Activated effector memory CD4-positive, alpha-beta T cell treated with Interleukin-2 at 50 U/mL for 16 hours (primary cell): ENCODE measurements at places on chromosomes 11 and 22.

DNA sequence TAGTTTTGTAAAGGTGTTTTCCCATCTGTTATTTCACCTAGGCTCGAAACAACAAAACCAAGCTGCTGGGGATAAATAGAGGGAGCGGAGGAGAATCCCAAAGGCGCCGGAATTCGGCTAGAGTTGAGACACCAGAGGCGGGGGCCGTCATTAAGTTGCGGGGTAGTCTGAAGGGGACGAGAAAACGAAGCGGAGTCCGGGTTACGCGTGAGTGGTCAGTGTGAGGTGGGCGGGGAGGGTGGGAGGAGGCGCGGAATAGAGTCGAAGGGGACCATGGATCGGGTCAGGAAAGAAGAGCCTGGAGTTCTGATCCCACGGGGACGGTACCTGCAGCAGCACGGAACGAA is 361 bp downstream of the SRPRA start:
- no peak for DNase-seq

DNA sequence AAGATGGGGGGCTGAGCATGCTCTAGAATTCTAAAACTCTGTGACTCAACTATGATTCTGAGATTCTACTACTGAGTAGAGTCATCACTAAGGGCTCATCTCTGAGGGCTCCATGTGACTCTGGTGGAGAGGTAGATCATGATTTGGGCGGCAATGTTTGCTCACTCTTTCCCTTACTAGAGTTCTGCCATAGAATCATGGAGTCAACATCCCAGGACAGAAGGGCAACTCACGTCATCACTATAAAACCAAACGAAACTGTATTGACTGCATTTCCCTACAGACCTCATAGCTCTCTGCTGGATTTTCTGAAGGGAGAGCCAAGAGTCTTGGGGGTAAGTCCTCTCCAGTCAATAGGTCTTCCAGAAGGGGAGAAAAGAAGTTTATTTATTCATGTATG is at the start of gene MS4A14:
Gene MS4A14, plus strand, starts transcription at position 78 of the 400 bp plus-strand sequence. Its CDS starts 120 bp downstream, at position 198.
- DNase-seq: no peak

GRCh38 chr11:119380827-119381180 is 686 bp downstream of the USP2 start:
- DNase-seq: no peak

- DNase-seq: peak; percentile 40
Measured at GRCh38 chr11:62171261-62171723, 18.7 kb upstream of the SCGB1D1 start.

- no peak for DNase-seq
Measured at GRCh38 chr11:111406589-111406988, 27.5 kb upstream of the POU2AF1 start.
